ENCODE measurements at places on chromosomes 11 and 22.

DNA sequence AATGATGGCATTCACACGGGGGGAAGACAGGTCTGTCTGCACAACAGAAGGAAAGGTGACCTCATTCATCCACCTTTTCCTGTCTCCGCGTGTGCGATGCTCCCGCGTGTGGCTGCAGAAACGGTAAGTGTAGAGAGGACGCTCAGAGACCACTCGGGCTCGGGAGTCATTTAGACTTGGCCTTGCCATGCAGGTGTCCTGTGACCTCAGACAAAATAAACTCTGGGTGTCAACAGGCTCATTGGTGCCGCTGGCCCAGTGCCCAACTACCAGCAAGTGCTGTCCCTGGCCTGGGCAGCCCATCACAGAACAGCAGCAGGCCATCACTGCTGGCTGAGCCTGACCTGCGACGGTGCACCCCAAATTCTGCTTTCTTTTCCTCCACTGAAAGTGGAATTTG is 48.1 kb upstream of the ARFGAP3 start:
- no peak for DNase-seq

DNA sequence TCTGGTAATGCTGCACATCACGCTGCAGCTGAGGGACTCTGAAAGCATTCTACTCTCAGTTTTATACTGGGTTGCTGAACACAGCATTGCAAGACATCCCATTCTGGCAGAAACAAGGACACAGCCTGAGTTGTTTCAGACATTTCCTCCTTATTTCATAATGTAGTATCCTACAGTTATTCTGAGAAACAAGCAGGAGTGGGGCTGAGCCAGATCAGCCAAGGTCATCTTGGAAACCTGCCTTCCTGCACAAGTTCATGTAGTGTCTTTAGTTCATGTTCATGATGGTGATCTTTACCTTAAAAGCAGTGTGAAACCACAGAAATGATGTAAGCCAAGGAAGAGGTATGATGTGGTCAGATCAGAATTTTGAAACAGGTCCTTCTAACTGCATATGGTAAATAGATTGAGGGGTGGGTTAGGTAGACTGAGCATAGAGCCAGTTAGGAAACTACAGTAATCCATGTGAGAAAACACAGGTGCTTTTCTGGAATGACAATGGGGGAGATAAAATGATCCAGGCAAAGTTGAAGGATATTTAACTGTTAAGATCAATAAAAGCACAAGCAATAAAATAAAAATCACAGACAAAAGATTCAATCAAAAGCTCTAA is 1686.8 kb downstream of the LRRC4C start:
- no peak for DNase-seq

- DNase-seq, result no peak
Observed at GRCh38 chr22:39252461-39253434, 8.0 kb upstream of the PDGFB start.

- no peak for DNase-seq
Observed at GRCh38 chr11:21807350-21807749, 385.5 kb upstream of the ANO5 start.

- DNase-seq, result peak; percentile 4
Observed at GRCh38 chr22:33274214-33275072, 216.3 kb upstream of the SYN3 start.

DNA sequence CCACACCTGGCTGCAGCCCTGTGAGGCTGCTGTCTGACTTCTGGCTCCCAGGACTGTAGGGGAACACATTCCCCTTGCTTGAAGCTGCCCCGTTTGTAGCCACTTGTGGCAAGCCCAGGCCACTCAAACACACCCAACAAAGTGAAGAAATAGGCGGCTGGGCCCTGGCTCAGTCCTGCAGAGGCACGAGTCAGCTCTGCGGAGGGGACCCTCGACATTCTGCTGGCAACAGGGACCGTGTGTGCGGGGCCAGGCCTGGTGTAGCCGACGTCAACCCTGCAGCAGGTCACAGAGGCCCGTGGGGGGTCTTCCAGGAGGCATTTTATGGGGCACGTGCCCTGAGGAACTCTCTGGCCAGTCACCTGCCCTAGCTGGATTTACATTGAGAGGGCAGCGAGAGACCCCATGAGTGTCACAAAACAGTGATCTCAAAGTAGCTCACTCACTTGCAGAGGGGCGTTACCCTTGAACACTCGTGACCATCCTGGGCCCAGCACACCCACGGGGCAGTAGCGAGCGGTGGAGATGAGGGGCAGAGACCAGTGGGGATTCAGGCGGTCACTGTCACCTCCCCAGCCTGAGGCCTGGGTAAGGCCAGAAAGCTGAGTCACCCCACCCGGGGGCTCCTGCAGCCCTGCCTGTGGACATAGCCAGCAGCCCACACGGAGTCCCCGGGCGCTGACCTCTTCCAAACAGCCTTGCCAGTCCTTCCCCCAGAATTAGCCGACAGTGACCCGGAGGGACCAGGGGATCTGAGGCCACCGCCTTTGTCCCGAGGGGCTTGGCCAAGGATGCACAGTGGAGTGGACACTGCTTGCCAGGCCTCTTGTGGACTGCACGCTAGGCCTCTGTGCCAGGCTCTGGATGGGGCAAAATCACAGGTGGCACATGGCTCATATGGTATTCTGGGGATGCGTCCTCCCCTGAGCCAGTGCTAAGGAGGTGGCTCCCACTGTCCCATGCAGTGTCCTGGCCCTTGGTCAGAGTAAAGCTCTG is 139.5 kb downstream of the CTTN start:
- no peak for DNase-seq

GRCh38 chr11:64093233-64094039 is 57.7 kb downstream of the FLRT1 start:
- DNase-seq, result no peak

DNA sequence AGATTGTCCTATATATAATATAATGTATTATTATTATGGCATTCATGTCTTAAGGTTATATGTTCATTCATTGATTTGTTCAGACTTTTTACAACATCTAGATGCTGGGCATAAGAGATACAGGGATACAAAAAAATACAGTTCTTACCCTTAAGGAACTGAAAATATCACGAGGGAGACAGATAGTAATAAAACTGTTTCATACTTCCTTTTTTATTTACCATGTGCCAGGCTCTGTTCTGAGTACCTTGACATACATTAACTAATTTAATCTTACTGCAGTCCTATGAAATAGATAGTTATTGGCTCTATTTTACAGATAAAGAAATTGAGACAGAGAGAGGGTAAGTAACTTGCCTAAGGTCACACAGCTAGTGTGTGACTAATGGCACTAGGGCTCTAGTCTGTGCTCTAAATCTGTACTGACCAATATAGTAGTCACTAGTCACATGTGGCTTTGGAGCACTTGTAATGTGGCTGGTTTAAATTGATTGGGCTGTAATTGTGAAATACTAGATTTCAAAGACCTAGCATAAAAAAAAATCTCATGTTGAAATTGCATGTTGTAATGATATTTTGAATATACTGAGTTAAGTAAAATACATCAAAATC is 21.3 kb downstream of the TRIM44 start:
- DNase-seq, result no peak

DNA sequence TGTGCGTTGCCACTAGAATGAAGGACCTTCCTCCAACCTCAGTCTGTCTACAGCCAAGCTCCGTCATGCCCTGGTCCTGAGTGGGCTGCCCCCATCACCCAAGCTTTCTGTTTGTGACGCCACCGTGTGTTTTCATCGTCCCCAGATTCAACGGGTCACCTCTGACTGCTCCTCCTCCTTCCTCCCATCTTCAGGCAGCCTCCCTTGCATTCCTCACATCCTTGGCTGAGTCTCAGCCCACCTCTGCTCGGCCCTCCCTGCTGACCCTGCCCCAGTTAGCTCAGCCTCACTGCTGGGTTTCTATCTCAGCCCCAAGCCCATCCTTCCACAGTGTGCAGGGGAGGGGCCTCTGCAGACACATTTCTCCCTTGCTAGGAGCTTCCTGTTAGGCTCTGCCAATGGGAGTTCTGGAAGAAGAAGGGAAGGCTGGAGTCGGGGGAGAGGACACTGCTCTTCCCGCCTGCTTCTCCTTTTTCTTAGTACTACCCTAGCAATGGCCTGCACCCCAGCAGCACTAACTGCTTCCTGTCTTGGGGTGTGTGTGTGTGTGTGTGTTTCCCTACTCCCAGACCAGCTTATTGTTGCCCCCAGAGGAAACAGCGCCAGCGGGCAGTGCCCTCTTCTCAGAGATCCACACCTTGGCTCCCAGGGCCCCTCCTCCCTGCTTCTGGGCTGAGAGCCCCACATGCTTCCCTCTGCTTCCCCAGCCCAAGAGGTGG is 5.2 kb downstream of the IFT27 start:
- DNase-seq, result no peak

- DNase-seq, result no peak
Observed at GRCh38 chr11:66267039-66267378, 1.4 kb upstream of the RAB1B start.

GRCh38 chr11:113831314-113831713 is 44.1 kb downstream of the USP28 start:
- no peak for DNase-seq

DNA sequence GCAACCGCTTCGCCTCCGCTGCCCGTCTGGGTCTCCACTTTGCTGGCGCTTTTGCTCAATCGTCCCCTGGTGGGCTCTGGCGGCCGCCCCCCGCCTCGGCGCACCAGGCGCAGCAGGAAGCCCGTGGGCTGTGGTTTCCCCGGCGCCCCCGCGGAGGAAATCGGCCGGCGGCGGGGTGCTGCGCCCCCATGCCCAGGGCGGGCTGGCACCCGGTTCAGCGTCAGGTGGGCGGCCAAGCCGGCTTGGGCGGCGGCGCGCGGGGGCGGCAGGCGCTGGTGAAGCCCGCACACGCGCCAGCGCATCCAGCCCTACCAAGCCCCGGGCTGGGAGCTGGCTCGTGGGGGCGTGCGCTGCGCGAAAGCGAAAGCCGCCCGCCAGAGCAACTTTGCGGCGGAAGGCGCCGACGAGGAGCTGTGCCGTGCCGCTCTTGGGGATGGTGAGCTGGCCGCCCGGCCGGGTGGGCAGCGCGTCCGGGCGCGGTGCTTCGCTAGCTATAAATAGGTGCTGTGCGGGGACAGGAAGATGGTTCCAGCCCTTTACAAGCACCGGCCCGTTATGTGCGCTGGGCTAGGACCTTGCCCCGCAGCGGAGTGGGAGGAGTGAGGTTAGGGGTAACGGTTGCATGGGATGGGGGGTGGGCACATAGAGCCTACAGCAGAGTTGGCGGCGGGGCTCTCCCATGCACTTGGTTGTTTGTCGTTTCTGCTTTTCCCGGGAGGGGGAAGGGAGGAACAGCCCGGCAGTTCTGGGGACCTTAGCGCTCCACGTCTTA is 25.0 kb upstream of the SUSD2 start:
- DNase-seq, result peak; percentile 3

DNA sequence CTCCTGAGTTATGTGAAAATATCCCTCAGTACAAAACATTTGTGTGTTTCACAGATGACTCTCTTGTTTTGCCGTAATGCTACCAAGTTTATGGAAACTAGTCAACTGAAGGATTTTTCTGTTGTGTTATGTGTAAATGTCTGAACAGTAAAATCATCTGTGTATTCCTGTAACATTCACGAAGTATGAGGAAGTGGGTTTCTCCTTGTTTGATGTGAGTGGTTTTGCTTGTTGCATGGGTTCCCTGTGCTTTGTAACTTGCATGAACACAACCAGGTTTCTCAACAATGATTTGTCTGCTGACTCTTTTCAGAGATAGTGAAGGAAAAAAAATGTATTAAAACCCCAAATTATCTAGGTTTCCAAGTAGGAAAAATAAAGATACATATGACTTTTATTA is 138.1 kb downstream of the PGR start:
- no peak for DNase-seq

- DNase-seq, result no peak
Observed at GRCh38 chr22:27985323-27986275, 66.5 kb upstream of the PITPNB start.

DNA sequence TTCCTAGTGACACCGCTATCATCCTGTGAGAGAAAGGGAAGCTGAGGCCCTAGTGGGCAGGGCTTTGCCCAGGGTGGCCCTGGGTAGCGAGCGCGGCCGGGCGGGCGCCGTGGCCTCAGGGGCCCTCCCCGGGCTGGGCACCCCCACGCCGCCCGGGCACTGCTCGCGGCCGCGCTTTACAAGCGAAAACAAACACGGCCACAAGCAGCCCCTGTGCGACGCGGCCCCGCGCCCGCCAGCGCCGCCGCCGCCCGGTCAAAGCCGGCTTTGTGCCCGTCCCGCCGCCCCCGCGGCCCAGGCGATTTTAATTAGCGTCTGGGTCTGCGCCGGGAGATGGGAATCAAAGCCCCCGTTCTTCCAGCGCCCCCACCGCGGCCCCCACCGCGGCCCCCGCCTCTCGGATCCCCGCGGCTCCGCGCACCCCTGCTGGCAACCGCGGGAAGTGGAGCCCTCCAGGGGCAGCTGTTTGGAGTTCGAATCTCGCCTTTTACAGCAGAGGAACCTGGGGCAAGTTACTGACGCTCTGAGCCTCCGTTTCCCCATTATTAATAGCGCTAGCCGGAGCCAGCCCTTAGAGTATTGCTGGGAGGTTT is 47.9 kb downstream of the CHRDL2 start:
- DNase-seq, result no peak

GRCh38 chr11:17611503-17612220 is 64.6 kb downstream of the OTOG start:
- DNase-seq, result no peak

DNA sequence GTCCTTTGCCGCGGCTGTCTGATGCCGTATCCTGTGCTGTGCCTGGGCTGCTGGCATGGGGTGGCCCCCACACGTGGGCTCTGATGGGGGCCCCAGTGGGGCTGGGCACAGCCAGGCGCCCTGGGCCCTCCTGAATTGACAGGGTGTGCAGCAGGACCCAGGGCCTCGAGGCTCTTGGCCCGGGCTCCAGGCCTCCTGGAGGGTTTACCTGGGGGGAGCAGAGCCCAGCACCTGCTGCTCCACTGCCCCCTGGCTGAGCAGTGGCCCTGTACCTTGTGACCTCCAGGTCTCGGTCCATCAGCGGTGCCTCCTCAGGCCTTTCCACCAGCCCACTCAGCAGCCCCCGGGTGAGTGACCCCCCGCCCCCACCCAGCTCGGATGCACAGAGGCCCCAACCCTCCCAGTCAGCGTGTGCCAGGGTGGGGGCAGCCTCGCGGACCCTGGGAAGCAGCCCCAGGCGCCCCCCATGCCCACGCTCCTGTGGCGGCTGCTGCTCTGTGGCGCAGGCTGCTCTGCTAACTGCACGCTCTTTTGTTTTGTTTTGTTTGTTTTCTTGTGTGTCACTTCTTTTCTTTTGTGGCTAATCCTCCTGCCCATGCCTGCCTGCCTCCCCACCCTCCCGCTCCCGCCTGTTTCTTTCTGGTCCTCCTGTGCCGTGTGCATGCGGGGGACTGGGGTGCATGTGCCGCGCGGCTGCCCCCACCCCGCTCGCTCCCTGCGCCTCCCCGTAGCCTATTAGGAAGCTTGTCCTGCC is 36.9 kb downstream of the MOB2 start:
- DNase-seq, result no peak

- DNase-seq, result no peak
Observed at GRCh38 chr22:46183733-46184132, 33.4 kb downstream of the PPARA start.

DNA sequence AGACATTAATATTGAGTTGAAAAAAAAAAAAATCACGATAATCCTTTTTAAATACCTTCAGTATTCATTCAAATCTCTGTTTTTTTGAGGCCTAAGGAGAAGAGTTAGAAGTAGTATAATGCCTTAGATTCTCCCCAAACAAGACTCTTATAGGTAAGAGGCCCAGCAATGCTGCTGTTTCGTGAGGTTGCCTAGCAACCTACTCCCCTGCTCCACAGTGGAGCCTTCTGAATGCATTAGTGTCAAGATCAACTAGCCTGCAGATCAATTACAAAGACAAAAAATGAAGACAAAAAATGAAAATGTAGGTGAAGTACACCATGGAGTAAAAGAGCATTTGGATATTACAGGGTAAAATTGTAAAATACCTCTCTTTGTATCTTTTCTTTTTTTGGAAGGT is 229.8 kb upstream of the LUZP2 start:
- no peak for DNase-seq

Data from LoVo (cell line).